Femur (tissue), 1 donor: ENCODE measurements at places on chromosomes 16 and 17.

- no peak for DNase-seq
Observed at GRCh38 chr17:37676115-37676925, 33.1 kb upstream of the DDX52 start.

- peak; percentile 36 for DNase-seq
Observed at GRCh38 chr17:28404812-28405570, 1.0 kb downstream of the SLC46A1 start.

- no peak for DNase-seq
Observed at GRCh38 chr17:80742581-80743180, 198.0 kb downstream of the RPTOR start.

- DNase-seq, result no peak
Observed at GRCh38 chr17:973053-973452, 6.5 kb downstream of the NXN start.

- DNase-seq, result no peak
Observed at GRCh38 chr17:3688027-3688553, 7.9 kb downstream of the P2RX5 start.

- DNase-seq, result no peak
Observed at GRCh38 chr16:13718748-13719147, 201.2 kb upstream of the ERCC4 start.

GRCh38 chr17:40442392-40443195 is 656 bp upstream of the IGFBP4 start:
- DNase-seq, result no peak

DNA sequence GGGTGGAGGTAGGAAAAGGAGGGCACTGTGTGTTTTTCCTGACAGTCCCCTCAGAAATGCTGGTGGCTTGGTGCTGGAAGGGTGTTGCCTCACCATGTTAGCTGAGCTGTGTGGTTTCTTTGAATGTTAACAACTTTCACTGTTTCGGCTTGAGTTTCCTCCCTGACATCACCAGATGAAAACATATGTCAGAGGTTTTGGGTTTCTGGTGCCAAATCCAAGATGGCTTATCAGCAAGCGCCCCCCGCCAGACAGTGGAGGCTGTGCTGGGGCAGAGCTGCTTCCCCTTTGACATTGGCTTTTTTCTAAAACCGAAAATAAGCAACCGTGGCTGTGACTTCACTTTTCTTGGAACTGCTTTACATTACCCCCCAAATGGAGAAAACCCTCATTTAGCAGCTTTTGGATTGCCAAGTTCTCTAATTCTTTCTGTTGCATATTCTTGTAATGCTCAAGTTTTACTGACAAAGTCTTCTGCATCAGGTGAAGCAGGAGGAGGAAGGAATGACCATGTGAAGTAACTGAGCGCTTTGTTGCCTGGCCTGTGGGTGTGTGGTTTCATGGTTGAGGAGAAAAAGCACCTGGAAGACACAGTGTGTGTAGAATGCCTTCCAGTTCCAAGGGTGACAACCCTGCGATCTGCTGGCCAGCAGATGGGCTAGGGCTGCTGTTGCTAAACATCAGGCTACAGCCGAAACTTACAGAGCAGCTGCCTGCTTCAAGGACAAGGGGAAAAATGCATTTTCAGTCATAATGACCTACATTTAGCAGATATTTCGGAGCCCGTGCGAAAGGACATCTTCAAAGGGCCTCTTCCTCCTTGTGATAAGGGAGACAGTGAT is 9.7 kb downstream of the RMI2 start:
- DNase-seq, result no peak

- DNase-seq, result peak; percentile 47
Observed at GRCh38 chr16:10652730-10653590, 41.8 kb downstream of the TEKT5 start.

DNA sequence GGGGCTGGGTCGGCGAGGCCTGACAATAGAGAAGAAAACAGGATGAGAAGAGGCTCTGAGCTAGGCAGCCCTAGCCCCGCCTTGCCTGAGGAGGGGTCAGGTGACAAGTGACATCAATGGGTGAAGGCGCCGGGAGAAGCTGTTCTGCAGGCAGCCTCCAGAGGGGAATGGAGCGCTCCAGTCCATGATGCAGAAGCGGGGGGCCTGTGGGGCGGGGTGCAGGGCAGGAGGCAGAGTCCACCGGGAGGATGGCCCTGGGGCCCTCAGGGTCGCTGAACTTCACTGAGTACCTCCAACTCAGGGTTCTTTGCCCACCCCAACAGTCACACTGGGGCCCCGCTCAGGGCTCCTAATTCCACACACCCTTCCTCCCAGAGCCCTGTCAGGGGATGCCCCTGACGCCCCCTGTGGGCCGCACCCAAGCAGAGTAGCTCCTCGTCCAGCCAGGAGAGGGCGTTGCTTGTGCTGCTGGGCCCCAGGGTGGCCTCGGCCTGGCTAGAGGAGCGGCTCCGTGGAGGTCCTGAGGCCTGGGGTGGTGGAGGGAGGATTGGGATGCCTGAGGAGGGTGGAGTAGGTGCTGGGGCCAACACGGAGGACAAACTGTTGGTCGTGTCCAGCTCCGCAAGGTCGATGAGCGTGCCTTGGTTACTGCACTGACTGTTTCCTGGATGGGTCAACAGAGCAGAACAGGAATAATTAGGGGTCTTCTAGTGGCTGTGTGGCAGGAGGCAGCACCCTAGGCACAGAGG is 20.8 kb downstream of the GGA3 start:
- DNase-seq, result no peak
